ENCODE measurements at places on chromosomes 4 and X. TPM values are rescaled to one million over a fixed set of nuclear protein-coding genes. Genes with fewer than 3 reads are reported as not detected.

The SERPINA7 gene
- total RNA-seq, result not detected

The NDUFB11 gene
- total RNA-seq, result 108 TPM

GRCh38 chr4:154954117-154954516 lies 173.0 kb downstream of the RBM46 start:
- peak; percentile 46 for DNase-seq
- H3K27me3 ChIP-seq, result no peaks in the 10 kb centered on the region
- no peaks in the 10 kb centered on the region for H3K36me3 ChIP-seq
- H3K27ac ChIP-seq, result no peak overlapping the region

DNA sequence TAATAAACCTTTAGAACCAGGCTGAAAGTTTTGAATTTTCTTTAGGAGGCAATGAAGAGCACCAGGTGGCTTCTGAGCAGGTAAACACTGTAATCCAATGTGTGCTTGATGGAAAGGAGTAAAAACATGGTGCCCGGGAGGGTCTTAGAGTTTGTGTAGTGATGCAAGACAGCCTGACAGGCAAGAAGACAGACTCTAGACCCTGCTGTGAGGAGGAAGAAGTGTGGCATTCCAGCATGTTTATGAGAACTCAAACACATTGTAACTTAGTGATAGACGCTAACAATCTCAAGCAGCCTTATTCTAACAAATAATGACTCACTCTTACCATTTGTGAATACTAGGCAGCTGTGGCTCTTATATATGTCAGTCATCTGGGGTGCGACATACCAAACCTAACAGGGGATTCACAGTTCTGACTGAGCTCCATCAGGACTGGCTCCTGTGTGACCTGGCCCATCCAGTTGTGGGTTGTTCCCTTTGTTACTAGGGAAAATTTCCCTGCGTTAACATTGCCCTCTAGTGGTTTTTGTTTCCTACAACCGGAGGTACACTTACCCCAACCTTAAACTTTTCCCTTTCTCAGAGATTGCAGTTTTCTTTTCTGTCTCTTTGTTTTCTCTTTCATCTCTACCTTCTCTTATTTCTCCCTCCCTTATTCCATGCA lies 53.8 kb downstream of the VSIG4 start:
- peak; percentile 79 for DNase-seq
- no peaks in the 10 kb centered on the region for H3K4me1 ChIP-seq
- no peaks in the 10 kb centered on the region for H3K27me3 ChIP-seq
- H3K27ac ChIP-seq, result no peak overlapping the region

DNA sequence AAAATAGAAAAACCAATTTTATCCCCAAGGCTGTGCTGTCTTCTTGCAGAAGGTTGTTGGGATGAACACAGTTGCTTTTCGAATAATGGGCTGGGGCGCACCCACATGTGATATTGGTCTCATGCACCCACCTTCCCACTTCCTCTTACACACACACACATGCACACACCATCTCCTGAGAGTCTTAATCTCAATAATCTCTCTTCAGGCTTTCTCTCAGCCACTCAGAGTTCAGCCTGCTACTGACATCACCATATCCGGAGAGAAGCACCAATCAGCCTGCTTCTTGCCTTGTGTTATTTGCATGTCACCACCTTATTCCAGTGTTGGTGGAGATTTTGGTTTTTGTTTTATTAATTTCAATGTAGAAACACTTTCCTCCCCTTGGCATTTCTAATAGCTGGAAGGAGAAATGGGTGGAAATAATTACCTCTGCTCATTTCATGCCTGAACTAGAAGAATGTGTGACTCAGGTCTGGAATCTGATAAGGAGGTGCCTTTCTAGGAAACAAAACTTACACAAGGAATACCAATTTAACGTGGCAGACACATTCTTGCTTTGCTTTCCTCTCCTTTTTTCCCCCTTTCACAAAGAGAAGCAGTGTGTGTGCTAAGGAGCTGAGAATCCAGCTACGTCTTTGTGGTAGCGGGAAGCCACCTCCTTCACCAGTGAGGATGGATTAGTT lies 400.2 kb downstream of the MID1IP1 start:
- DNase-seq, result no peak
- H3K27me3 ChIP-seq, result no peaks in the 10 kb centered on the region
- no peaks in the 10 kb centered on the region for H3K36me3 ChIP-seq
- H3K4me1 ChIP-seq, result peaks cover 3% of the 10 kb centered on the region

- DNase-seq, result no peak
- H3K27ac ChIP-seq, result no peak overlapping the region
- peak overlapping the region; percentile 87 for H3K4me3 ChIP-seq
- no peaks in the 10 kb centered on the region for H3K4me1 ChIP-seq
- H3K36me3 ChIP-seq, result peaks cover 9% of the 10 kb centered on the region
Measured at GRCh38 chrX:30304866-30305265, 4.3 kb downstream of the NR0B1 start.
